ENCODE measurements at places on chromosomes 7 and 10.

GRCh38 chr10:60353519-60354258, 36.0 kb downstream of the ANK3 start:
- no peak for DNase-seq

- DNase-seq, result no peak
Measured at GRCh38 chr10:77849039-77849664, 77.4 kb downstream of the DLG5 start.

DNA sequence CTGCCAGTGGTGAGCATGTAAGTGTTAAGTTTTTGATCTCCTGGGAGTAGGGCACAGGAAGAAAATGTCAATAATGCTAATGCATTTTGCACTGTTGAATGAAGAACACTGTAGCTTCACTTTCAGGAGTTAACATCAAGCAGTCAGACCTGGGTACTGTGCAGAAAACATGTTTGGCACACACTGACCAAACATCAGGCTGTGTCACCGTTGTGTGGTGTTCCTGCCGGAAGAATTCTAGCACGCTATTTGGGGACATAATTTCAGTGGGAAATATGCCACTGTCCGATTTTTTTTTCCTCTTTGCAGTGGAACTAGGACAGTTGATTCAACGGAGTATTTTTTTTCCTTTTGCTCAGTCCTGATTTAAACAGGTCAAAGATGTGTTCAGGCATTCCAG, 24.4 kb upstream of the ABCB5 start:
- no peak for DNase-seq

DNA sequence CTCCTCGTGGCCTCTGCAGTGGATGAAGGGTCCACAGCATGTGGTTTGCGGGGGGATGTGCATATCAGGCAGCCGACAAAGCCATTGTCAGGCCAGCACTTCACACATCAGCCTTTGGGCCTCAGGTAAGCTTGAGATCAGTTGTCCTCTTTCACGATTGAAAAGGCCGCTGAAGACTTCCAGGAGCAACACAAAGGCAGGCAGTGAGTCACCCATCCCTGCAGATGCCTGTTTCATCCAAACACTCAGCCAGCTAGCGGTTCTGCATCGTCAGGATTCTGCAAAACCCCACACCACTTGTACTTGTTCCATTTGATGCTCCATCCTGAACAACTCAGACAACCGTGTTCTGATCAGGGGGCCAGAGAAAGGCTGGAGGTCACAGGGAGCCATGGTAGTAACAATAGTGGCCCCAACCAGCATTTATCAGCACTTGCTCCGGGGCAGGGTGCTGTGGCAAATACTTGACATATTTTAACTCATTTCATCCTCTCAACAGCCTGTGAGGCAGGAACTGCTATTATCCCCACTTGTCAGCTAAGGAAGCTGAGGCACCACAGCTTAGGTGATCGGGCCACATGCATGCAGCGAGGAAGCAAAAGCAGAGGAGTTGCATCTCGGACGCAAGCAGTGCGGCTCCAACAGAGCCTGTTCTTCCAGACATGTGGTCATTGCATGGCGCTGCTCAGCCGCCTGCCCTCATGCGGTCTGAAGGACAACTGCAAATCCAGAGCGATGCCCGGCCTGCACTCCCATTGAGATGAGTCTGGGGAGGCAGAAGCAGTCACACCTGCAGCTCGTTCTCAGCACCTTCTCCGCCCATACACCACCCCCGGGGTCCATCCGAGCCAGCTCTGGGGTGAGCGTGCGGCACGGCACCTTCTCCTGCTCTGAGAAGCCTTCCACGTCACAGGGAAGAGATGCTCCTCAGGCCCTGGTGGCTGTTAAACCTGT, 144.9 kb downstream of the PAXIP1 start:
- DNase-seq, result no peak

GRCh38 chr7:95501261-95501832, 15.6 kb downstream of the ASB4 start:
- no peak for DNase-seq

- DNase-seq, result no peak
Measured at GRCh38 chr10:125824736-125825135, 1.4 kb downstream of the BCCIP start.

DNA sequence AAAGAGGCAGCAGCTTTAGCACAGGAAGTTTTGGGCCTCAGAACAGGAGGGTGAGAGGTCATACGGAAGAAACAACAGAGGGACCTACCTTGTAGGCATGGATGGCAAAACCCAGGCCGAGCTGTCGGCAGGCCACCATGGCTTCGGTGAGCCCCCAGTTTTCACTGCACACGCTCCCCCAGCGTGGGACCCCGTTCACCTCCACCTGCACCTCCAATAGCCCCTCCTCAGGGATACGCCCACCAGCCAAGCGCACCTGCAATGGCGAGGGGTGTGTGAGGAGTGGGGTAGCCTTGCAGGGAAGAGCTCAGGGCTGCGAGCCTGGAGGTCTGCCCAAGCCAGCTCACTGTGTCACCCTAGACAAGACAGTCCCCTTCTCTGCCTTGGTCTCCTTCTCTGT, 11.3 kb downstream of the LOXL4 start:
- no peak for DNase-seq

- DNase-seq, result no peak
Measured at GRCh38 chr10:119407254-119407777, 135.2 kb downstream of the RGS10 start.

- peak; percentile 88 for DNase-seq
Measured at GRCh38 chr7:74094224-74095101, 10.9 kb downstream of the LIMK1 start.

DNA sequence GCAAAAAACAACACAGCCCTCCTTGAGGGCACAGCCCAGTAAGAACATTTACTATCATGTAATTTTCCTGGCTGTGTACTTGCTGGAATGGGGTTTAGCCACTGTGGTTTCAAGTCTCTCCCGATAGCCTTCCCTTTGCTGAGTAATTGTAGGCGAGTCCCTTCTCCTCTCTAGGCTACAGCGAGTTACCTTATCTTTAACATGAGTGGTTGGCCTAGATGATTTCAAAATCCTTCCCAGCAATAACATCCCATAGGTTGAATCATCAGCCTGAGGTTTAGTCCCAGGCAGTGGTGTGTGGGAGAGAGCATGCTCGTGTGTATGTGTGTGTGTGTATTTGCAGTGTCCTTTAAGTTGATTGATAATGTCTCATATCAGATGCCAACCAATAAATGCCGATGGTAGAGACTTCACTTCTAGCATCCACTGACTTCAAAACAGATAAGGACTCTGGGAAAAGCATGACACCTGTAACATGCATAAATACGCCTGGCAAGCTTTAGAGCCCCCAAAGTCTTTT, 142.9 kb upstream of the ZMIZ1 start:
- no peak for DNase-seq

DNA sequence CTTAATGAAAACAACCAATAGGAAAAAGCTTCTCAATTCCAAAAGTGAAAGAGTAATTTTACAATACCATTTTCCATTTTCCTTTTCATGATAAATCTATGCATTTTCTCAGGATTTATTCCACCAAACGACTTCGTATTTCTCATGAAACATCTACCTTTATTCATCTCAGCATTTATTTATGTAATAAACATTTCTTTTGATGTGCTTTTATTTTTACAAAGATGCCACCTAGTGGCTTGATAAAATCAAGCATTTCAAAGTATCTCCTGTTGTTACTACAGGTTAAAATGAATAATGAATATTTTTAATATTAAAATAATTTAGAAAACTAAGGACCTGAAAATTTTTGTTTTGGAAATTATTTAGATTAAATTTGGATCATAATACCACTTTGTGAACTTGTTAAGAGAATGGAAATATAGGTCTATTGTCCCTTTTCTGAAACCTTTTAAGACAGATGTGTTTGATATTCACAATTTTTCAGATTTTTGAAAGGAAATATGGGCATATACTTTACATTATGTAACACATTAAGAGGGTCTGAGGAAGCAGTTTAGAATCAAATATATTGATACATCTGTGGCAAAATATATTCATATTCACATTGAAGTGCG, 2.7 kb upstream of the IQUB start:
- no peak for DNase-seq

- no peak for DNase-seq
Measured at GRCh38 chr7:155378580-155378934, 79.4 kb upstream of the EN2 start.

- DNase-seq, result no peak
Measured at GRCh38 chr7:43309706-43310022, 197.2 kb downstream of the HECW1 start.

- no peak for DNase-seq
Measured at GRCh38 chr7:87564296-87564963, 36.3 kb downstream of the ABCB1 start.

GRCh38 chr10:38093816-38094157, 350 bp upstream of the ZNF37A start:
- no peak for DNase-seq

- no peak for DNase-seq
Measured at GRCh38 chr10:119347181-119347974, 140.0 kb downstream of the GRK5 start.

DNA sequence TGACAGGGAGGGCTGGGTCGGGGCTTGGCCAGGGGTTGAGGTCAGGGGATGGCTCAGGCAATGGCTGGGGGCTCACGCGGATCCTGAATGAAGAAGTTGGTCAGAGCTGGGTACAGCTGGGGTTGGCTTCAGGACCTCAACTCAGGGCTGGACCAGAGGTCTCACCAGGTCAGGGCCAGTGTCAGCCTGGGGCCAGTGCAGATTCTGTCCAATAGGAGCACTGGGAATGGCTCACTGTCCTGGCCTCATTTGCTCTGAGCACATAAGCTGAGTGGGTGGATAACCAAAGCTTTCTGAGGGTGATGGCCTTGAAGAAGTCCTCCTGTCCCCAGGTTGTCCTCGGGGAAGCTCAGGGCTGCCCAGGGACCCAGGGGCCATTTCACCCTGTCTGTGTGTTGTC, 54.9 kb upstream of the PCBD1 start:
- no peak for DNase-seq

- no peak for DNase-seq
Measured at GRCh38 chr7:26477381-26477990, 185.8 kb downstream of the SNX10 start.

- no peak for DNase-seq
Measured at GRCh38 chr7:131385039-131385605, 57.4 kb downstream of the MKLN1 start.

DNA sequence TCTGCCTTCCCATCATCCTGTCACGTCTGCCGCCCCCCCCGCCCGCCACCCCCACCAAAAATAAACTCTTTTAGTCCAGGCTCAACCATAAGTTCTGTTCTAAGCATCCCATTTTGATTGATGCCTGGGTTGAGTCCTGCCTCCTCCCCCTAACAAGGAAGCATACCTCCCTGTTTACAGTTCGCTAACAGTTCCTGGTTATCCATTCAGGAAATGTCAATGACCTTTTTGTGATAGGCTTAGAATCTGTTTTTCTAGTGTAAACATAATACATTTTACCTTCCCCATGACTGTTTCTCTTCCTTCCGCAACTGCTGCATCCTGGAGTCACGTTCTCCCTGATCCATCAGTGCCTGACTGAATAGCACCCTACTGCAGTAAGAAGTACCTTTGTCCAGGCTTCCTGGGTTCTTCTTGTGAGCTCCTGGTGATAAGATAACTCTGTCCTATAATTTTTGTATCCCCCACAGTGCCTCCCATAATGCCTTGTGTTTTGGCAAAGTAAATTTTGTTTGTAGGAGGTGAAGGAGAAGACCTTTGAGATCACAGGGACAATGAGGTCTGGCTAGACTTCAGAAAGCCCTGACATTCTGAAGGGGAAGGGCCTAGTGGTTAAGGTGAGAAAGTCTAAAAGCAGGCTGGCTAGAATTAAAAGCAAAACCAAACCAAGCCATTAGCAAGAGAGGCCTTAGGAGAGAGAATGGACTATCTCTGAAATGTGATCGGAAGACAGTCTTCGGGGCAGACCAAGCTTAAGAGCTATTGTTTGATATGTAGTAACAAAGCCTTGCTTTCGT, 7.3 kb downstream of the AGFG2 start:
- DNase-seq, result no peak

GRCh38 chr7:19747740-19748339, 25.6 kb downstream of the TMEM196 start:
- DNase-seq, result no peak

DNA sequence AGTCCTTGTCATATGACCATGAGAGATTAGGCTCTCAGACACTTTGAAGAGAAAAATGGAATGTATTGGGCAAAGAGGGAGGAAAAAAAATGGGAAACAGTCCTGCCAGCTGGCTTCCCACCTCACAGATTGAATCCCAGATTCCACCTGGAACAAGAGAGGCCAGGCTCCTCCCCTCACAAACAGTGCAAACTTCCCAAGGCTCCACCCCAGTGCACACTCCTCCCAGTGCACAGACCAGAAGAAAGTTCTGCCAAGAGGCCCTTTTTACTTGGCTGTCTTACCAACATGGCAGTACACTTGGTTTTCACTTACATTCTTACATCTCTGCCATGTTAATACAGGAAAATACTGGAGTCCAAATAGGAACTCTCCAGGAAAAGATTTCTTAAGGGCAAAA, 202.3 kb downstream of the AHR start:
- no peak for DNase-seq

DNA sequence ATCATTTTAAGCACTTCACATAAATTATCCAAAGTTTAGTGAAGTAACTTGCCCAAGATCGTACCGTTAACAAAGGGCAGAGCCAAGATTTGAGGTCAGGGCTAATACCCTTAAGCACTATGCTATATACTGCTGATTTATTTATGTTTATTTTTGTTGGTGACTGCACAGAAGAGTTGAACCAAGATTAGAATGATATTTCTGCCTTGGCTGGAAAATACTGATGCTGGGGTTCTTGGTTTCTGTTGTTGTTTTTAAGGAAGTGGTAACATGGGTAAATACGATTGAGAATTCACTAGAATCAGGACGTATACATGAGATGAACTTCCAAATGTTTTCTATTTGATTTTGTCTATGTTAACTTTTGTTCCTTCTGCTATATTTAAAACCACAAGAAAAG, 9.3 kb downstream of the ADD3 start:
- DNase-seq, result no peak

DNA sequence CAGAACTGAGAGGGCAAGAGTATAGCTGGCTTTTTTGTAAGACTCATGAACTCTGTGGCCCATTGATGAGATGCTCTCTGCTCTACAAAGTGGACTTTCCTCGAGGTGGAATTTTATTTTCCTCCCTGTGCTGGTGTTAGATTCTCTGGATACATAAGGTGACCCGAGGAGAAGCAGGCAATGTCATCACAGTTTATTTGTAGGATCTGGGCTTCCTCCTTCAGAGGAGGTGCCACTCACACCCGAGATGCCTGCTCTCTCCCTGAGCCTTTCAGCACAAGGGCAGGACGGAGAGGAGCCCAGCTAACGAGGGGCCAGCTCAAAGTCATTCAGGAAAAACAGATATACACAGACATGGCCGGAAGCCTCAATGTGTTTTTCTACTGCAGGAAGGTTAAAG, 103.0 kb downstream of the KIAA1217 start:
- no peak for DNase-seq

- DNase-seq, result no peak
Measured at GRCh38 chr10:2777666-2778355, 289.5 kb upstream of the PFKP start.
